Activated CD4-positive, alpha-beta memory T cell treated with anti-CD3 and anti-CD28 coated beads for 36 hours (primary cell): ENCODE measurements at places on chromosomes 3 and 15.

- no peak for DNase-seq
Observed at GRCh38 chr3:48233542-48233941, 7.4 kb upstream of the ZNF589 start.

GRCh38 chr3:107990433-107990832, 100.4 kb downstream of the CD47 start:
- no peak for DNase-seq

DNA sequence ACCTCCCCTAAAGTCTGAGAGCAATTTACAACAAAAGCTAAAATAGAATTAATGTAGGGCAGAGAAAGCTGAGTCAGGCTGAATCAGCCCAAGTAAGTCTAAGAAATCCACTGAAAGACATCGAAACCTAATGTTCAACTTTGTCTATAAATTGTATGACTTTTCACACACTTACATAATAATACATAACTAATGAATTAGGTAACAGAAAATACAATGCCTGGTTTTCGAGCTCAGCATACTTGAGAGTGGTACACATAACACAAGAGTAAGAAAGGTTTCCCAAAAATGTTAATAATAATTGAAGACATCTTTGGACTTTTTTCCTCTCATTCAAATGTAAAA, 55.3 kb upstream of the VGLL4 start:
- DNase-seq: no peak

DNA sequence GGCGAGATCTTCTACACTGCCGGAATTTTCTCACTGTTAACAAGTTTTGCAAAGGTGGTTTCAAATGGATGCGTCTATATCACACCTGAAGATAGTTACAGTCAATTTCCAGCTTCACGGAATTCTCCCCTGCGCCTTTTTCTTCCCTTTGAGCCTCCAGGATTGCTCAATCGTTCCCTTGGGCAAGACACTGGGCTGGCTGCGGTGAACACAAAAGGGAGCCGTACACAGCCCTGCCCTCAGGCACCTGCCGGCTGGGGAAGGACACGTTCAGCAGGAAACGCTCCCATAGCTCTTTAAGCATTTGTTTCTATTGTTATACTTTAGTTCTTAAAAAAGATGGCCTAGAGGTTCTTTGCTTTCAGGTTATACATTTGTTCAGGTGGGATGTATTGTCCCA, 85.7 kb downstream of the C3orf70 start:
- no peak for DNase-seq

DNA sequence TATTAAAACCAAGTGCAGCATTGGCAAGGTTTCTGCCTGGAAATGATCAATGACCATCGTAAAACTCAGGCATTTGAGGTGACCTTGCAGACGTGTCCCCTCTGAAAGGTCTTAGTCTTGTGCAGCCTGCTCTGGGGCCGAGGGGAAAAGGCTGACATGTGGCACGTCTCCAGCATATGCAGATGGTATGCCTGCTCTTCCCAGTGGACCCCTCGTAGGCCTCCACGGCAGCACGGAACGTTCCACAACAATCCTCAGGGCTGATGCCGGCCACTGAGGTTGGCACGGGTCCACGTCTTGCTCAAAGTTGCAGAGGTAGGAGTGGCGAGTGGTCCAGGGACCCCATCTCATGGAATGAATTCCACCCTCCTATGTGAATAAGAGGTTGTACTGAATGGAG, 247.5 kb upstream of the LYSMD4 start:
- no peak for DNase-seq

DNA sequence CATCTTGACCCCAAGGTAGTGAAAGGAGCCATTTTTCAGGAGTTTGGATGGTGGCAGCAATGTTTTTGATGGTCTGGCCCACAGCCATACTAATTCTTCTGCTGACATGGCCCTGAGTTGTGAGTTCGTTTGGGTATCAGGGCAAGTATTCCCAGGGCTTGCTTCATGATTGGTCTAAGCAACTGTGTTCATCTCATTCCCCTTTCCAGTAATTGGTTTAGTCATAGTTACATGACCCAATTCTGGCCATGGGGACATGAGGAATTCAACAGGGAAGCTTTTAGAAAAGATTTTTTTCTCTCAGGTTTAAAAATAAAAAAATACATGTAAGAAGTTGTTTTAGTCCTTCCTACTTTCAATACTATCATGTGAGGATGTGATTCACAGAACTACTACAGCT, 150.5 kb upstream of the NPHP3 start:
- no peak for DNase-seq

DNA sequence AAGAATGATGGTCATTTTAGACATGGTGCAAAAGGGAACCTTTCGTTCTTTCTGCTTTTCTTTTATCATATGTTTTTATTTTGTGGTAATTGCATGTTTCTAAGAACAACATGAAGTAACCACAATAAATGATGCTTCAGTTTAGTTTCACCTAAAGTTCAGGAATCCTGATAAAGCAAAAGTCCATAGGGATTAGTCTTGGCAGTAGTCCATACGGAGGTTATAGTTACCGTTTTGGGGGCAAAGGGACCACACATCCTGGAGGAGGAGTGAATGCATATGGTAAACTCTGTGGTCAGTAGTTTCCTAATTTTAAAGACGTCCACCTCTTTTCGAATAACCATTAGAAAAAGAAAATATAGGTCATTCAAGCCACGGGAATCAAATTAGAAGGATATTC, 141.5 kb downstream of the MCTP2 start:
- DNase-seq: no peak

GRCh38 chr3:111936191-111936841, 42.5 kb upstream of the ABHD10 start:
- no peak for DNase-seq

DNA sequence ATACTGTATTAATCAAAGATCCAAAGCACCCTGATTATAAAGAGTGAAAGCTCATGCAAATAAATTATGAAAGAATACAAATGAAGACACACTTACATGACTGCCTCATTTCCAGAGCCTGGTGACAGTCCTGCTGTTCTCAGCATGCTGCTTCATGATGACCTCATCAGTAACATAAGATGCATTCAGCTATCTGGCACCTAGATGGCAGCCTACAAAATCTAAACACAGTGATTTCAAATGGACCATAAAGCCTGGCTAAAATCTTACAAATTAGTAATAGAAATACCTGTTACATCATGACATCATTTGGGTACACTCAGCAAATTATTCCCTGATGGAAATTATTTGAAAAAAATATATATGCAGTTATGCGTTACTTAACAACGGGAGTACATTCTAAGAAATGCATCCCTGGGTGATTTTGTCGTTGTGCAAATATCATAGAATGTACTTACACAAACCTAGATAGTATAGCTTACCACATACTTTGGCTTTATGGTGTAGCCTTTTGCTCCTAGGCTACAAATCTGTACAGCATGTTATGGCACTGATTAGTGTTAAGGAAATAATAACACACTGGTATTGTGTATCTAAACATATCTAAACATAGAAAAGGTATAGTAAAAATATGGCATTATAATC, 207.2 kb downstream of the EPHA3 start:
- DNase-seq: no peak

DNA sequence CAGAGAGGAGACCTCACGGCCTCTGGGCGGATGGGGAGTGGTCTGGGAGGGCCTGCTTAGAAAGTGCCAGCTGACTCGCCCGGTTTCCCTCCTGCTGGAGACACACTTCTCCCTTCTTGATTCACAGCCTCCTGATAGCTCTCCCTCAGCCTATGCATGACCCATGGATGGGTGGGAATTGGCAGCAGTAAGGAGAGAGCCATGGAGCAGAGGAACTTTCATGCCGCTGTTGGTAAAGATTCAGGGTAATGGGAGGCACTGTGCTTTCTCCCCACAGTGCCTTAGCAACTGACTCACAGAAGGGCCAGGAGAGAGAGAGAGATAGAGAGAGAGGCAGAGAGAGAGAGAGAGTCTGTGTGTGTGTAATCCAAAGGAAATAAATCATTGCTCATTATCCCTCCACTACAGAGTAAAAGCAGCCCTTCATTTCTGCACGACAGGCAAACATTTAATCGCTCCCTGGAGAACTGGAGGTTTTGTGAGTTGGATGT, 82.8 kb downstream of the SEMA5B start:
- no peak for DNase-seq
